ENCODE measurements at places on chromosomes 2 and 18.

GRCh38 chr2:238231809-238232208, 8.0 kb downstream of the HES6 start:
- DNase-seq = no peak

GRCh38 chr18:56517761-56518160, 120.6 kb downstream of the TXNL1 start:
- DNase-seq = no peak

GRCh38 chr2:43086451-43087221, 139.8 kb downstream of the ZFP36L2 start:
- no peak for DNase-seq

- no peak for DNase-seq
Measured at GRCh38 chr2:189819297-189819704, 35.1 kb downstream of the PMS1 start.

- peak; percentile 92 for DNase-seq
Measured at GRCh38 chr2:64859312-64860212, 129.6 kb upstream of the SLC1A4 start.

DNA sequence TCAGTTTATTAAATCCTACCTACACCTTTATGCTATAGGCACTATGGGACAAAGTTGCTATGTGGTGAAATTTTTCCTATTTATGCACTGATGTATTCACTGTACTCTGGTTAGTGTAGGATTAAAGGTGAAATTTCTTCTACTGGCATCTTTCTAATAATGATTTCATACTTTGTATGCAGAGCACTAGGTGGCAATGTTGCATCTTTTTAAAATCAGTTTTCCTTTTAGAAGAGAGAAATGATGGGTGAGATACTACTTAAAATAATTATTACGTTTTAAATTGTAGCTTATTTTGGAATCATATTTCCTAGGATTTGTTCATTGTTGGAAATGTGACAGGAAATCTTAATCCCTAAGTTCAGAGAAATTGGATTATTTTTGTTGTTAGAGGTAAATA, 150.9 kb downstream of the CD8B2 start:
- DNase-seq = no peak

DNA sequence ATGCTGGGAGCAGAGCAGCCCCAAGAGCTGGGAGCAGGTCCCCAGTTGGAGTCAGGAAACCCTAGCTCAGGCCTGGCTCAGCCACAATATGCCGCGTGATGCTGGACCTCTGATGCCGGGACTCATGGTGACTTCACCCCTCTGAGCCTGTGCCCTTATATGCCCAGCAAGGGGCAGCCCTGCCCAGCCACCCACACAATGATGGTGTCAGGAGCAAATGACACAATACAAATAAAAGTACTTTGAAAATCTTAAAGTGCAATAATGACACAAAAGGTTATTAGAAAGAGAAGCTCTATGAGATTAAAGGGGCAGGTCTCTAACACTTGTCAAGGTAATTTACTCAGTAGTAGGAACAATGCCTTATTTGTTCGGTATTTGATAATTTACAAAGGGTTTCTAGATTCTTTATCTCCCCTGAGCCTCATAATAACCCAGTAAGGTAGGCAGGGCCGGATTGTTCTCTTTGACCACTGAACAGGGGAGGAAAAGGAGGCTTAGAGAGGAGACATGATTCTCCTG, 18.3 kb upstream of the KIF3C start:
- DNase-seq = no peak

DNA sequence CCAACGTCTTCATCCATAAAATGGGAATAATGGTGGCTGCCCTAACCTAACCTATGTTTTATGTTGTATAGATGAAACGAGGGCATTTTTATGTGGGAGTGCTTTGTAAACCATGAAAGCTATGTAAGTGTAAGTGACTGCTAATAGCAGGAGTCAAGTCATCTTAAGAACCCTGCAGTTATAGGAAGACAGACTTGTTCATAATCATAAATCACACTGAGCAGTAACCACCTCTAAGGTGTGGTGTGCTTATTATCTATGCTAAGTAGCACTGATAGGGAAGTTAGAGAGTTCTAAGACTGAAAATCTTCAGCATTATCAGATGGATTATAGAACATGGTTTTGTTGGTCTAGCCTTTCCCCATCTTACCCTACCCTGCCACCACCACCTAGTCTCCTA, 24.2 kb upstream of the NRP2 start:
- DNase-seq = no peak

DNA sequence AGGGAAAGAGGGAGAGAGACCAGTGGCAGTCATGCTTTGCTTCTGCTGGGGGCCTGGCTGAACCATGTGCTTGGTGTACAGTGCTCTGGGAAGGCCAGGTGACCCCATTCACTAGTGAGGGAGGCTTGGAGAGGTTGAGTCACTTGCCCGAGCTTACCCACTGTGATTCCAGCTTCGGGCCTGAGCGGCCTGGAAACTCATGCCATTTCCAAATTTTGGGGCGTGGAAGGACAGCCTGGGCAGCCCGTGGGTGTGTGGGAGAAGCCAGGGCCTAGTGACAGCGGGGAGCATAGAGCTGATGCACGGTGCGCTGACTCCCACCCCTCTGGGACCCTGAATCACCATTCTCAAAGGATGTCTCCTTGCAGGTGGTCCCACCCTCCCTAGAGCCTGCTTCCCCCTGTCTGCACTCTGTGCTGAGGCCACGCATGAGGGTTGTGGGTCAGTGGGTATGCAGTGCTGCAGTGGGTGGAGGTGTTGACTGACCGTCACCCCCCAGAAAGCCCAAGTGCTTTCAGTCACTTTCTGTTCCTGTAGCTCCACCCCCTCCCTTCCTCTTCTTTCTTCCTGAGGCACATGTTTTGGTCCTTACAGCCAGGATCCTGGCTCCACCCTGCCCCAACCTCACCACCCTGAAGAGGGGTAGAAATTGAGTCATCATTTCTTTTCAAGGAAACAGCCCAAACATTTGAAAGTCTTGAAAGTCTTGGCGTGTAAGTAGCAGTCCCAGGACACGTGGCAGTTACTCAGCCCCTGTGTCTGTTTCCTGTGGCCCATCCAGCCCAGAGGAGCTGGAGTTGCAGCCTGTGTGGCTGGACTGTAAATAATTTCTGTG, 69.3 kb upstream of the MCFD2 start:
- DNase-seq = no peak

- no peak for DNase-seq
Measured at GRCh38 chr2:37610638-37611289, 60.7 kb downstream of the CDC42EP3 start.

DNA sequence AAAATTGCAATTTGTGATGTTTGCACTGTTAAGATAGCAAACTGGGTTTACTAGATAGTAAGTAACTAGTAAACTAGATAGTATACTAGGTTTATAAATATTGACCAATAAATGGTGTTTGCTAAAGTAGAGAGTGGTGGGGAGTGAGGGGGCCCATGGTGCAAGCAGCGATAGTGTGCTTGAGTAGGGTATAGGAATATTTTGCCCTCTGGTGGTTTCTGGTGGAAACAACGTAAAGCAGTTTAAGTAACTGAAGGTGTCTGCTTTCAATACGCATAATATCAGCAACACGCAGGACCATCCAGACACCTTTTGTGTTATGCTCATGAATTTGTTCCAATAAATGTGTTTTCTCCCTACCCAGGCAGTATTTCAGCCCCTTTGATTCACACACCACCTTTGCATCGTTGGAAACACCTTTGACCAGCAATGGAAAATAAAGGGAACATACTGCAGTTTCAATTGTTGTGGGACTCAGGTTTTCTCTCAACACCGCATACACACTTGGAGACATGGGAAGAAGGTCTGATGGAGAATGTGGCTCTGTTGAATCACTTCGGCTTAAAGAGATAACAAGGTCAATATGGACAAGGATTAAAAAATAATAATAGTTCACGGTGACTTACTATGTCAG, 16.7 kb upstream of the STAT1 start:
- DNase-seq = no peak

GRCh38 chr18:58308463-58308862, 264.4 kb downstream of the NEDD4L start:
- DNase-seq = no peak

DNA sequence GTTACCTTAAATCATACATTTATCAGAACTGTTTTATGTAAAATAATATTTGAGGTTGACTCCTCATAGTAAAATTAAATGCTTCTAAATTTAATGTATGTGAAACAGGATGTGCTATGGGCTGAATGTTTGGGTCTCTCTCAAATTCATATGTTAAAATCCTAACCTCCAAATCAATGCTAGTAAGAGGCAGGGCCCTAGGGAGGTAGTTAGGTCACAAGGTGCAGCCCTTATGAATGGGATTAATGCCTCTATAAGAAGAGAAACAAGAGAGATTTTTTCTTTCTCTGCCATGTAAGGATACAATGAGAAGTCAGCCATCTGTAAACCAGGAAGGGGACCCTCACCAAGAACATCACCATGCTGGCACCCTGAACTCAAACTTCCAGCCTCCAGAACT, 67.2 kb upstream of the ETAA1 start:
- DNase-seq = no peak

- DNase-seq = no peak
Measured at GRCh38 chr18:80050797-80051196, 16.6 kb downstream of the RBFA start.

- no peak for DNase-seq
Measured at GRCh38 chr18:36158266-36158867, 28.7 kb downstream of the ELP2 start.

GRCh38 chr2:146986161-146986560, 858.7 kb upstream of the ACVR2A start:
- no peak for DNase-seq

GRCh38 chr18:46609048-46609447, 48.0 kb downstream of the LOXHD1 start:
- no peak for DNase-seq

DNA sequence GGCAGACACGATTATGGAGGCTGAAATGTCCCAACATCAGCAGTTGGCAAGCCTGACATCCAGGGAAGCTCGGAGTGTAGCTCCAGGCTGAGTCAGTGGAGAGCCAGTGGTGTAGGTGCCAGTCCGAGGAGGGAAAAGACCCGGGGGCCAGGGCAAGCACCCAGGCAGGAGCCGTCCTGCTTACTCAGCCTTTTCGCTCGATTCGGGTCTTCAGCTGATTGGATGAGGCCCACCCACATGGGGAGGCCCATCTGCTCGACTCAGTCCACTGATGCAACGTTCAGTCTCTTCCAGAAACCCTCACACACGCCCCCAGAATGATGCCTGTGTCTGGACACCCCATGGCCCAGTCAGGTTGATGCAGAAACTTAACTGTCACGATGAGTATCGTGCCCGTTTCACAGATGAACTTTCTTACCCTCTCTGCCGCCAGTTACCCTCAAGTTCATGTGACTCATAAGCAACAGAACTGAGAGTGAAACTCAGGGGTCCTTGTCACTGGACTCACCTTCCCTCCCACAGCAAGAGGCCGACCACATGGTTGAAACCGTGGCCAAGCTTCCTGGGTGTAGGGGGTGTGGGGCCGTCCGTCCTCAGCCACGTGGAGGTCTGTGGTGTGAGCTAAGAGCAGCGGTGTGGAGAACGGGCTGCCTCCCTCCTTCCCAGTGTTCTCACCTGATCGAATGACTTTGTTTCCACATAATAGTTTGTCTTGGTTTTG, 197.4 kb upstream of the HDAC4 start:
- no peak for DNase-seq

DNA sequence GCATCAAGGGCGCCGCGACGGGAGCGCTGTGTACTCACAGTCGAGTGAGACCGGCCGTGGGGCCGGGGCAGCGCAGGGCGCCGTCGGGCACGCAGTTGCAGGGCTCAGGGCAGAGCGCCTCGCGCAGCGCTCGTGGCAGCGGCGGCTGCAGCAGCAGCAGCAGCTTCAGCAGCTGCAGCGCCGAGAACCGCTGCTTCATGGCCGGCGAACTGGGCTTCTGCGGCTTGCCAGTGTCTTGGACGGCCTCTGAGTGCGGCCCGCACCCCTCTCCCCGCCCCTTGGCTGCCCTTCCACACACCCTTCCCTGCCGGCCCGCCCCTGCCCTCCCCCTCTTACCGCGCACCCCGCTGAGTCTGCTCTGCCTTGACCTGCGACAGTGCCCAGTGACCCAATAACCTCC, at the start of gene LHCGR:
Gene LHCGR (minus strand): TSS at position 252 of the 400 bp plus-strand sequence. CDS start 53 bp downstream, at position 199.
- DNase-seq = no peak

DNA sequence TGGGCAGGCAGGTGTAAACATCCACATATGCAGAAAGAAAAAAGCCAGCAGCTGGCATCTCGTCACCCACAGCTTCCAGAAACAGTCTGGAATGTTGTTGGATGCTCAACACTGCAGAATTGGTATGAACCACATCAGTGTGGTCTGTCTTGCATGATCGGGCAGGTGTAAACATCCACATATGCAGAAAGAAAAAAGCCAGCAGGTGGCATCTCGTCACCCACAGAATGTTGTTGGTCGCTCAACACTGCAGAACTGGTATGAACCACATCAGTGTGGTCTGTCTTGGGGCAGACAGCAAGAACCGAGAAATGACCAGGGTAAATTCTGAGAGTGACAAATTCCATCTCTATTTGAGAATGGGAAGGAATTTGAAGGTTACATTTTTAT, 39.6 kb downstream of the DOCK10 start:
- DNase-seq = no peak

GRCh38 chr18:43534511-43534910, 257.2 kb upstream of the SYT4 start:
- no peak for DNase-seq

DNA sequence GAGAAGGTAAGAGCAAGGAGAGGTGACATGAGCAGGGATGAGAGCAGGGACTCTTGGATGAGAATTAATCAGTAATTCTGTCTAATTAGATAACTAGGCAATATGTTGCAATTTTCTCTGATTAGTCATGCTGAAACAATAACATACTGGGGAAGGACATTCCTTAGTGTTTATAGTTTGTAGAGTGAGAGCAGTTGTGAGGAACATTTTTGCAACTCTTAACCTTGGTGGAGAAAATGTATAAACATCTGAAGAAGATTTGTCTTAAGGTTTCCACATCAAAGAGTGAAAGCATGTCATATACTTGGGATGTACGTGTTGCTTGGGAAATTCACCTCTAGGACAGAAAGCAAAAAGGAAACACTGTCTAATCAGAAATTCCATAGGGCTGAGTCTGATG, 955.4 kb upstream of the FANCL start:
- no peak for DNase-seq

DNA sequence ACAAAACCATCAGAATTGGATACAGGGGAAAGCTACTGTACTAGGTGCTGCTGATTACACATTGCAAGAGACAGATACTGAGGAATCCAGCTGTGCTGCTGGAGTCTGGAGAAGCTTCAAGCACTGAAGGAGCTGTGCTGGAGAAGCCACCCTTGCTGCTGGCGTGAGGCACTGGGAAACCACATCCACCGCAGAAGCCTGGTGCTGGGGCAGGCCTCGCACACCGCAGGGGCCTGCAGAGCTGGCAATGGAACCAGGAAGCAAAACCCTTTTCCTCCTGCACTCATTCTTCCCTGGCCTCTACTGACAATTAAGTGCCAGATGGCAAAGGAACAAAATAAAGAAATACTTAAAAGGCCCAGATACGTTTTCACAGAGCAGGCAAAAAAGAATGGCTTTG, 94.4 kb upstream of the MSH6 start:
- no peak for DNase-seq

DNA sequence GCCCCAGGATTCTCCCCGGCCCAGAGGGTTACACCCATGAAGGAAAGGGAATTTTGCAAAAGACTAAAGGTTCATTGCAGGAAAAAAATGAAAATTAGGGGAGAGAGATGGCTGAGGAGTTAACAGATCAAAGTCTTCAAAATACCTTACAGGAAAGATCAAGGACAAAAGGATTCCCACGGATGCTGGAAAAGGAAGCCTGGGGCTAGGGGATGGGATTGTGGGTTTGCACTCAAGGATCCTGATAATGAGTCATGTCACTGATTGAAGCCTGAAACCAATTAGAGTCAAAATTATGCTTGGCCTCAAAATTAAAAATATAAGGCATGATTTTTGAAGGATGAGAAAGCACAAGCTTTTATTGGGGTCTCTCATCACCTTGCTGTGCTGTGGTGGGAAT, 32.6 kb upstream of the COPS8 start:
- DNase-seq = no peak

All from Right ventricle myocardium inferior (tissue), 1 donor.